IMR-90 (cell line): ENCODE measurements at places on chromosomes 16 and 17.
A peak's percentile ranks its signal among the peaks of the same experiment; 100 is the strongest.

DNA sequence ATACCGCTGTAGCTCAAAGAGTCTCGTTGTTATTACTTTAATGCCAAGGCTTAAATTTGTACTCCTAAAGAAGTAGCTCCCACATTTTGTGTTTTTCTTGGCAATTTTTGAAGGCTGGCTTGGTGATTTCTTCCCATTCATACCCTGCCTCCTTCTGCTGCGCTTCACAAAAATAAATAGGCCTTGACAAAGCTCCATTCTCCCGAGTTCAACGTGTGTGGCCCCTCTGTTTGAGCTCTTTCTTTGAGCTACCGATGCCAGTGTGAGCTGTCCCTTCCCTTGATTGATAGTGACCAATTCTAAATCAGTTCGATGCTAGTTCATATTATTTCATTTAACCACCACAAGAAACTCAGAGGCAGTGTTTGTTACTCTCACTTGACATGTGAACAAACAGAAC lies 96.8 kb downstream of the MAP2K6 start:
- DNase-seq: no peak

GRCh38 chr16:75106351-75107274 lies 10.0 kb downstream of the LDHD start:
- DNase-seq: no peak

- no peak for DNase-seq
Observed at GRCh38 chr17:42394838-42395237, 6.6 kb upstream of the STAT3 start.

DNA sequence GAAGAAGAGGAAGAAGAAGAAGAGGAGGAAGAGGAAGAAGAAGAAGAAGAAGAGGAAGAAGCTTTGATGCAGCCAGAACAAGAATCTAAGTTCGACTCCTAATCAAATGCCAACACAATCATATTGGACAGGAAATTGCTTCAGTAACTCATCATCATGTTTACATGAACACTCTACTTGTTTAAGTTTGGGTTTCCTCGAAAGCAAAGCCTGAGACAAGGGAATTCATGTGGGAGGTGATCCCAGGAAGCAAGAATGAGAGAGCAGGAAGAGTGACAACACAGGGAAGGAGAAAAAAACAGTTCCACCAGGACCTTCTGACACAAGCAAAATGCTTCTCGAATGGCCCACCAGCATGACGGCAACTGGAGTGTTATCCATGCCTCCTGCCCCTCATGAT lies 279.0 kb downstream of the PMP22 start:
- DNase-seq: peak; percentile 16

DNA sequence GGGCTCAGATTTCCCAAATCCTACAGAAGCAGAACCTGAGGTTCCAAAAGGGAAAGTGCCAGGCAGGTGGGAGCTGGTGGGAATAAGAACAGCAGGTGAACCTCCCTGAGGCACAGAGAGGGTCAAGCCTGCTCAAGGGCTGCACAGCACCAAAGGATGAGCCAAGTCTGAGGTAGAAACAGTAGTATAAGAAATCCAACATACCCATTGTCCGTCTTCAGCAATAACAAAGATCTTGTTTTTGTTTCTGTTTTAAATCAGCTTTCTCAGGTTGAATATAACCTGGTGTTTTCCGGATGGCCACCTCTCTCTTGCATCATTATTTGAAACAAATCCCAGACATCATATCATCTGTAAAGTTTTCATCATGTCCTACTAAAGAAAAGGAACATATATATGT lies 10.6 kb upstream of the CES3 start:
- no peak for DNase-seq

- DNase-seq: peak; percentile 66
Observed at GRCh38 chr17:63431939-63432804, 13.9 kb downstream of the CYB561 start.

DNA sequence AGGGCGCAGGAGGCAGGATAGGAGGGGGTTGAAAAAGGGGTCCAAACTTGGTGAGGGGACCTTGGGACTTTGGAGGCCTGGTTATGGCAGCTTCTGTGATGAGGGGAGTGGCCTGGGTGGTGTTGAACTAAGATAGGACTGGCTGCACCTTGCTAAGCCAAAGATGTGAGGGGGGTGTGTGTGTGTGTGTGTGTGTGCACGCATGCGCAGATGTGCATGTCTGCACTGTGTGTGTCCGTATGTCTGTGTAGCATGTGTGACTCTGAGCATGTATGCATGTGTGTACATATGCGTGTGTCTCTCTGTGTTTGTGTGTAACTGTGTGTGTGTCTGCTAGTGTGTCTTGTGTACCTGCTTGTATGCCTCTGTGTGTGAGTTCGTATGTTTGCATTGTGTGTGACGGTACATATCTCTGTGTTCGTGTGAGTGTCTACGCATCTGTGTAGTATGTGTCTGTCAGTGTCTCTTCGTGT lies 4.1 kb downstream of the SLC16A5 start:
- DNase-seq: no peak

DNA sequence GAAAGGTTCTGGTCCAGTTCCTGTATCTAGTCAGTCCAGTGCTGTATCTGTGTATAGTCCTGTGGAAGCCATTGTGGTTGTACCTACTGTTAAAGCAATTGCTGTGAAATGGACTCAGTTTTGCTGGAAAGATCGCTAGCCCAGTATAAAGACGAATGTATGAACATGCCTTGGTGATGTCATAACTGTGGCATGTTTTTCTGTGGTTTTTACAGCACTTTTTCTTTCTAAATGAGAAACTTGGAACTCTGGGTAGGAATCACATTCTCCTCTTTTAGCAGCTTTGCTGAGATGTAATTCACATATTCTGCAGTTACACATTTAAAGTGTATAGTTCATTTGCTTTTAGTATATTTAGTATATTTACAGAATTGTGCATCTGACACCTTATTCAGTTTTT lies 58.1 kb downstream of the MAP2K4 start:
- DNase-seq: peak; percentile 83

- DNase-seq: no peak
Observed at GRCh38 chr16:46800494-46800893, 30.5 kb downstream of the C16orf87 start.

DNA sequence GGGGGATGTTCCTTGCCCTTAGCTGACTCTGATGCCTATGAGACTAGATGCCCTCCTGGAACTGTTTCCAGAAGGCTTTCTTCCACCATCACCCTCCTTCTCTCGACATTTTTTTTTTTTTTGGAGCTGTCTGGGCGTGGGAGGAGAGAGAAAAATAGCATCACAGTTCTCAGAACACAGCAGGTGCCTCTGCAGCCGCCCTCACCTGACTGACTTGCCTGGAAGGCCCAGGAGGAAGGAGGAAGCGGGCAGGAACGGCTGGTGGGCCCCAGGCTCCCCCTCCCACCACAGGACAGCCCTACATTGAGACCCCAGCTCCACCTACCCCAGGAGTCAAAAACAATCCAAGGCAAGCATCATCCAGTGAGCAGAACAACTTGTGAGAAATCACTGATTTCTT lies 20.3 kb upstream of the CACNG5 start:
- no peak for DNase-seq

- peak; percentile 47 for DNase-seq
Observed at GRCh38 chr16:53922067-53922806, 218.3 kb downstream of the FTO start.

- no peak for DNase-seq
Observed at GRCh38 chr17:61364463-61364846, 35.2 kb upstream of the TBX2 start.

DNA sequence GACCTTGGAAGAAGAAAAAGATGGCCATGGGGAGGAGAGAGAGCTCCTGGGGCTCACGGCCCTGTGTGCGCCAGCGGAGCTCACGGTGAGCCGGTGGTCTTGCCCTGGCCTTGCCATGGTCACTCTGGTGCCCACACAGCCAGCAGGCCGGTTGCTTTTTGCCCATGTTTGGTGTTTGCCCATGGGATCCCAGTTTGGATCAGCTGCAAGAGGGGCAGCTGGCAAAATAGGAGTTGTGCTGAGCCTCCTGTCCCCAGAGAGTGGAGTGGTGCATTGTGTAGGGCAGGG lies 1.6 kb downstream of the NHERF1 start:
- no peak for DNase-seq

DNA sequence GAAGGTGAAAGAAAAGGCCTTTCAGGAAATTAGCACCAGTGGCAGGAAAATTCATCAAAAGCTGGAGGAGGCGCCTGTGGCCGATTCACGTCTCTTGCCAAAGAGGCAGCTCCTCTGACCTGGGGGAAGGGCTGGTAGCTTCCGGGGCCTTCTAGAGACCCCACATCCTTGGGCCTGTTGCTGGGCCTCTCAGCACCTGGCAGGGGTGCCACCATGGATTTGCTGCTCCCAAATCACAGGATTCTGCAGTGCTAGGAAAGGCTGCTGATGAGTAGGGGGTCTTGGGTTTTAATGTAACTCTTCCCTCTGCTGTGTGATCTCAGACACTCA lies 11.6 kb upstream of the CBFB start:
- DNase-seq: no peak

- DNase-seq: peak; percentile 13
Observed at GRCh38 chr17:55303701-55304145, 39.0 kb downstream of the HLF start.

GRCh38 chr16:27849621-27850020 lies 213.9 kb downstream of the GSG1L start:
- DNase-seq: no peak

GRCh38 chr17:7046127-7046724 lies 2.3 kb upstream of the SLC16A11 start:
- DNase-seq: no peak

DNA sequence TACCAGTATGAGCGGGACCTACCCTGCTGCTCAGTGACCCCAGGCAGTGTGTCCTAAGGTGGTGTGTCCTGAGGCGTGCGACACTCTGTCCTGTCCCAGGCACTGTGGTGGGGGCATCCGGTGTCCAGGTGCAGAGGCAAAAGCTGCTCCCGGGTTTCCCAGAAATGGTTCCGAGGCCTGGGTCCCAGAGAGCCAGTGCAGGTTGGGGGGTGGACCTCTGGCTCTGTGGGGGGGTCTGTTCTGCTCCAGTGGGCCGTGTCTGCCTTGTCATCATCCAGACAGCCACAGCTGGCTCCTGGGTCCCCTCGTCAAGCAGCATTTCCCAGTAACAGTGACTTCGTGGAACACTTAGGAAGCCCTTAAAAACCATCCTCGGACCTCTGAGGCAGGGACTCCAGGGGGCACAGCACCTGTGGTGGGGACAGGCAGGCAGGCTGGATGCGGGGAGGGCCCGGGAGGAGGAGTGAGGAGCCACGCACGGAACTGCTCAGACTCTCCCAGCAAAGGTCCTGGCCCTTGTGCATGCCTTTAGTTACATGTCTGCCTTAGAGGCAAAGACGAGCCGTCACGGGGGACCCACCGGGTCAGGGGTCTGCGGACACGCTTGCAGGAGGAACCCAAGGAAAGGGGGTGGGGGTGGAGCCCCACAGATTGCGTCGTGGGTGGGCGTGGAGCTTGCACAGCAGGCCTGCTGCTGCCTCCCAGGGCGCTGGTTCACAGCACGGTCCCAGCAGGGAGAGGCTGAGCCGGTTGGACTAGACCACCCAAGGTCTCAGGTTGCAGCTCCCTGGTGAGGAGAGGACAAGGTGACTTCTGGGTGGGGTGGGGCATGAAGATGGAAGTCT lies 5.6 kb downstream of the SLC16A3 start:
- no peak for DNase-seq

DNA sequence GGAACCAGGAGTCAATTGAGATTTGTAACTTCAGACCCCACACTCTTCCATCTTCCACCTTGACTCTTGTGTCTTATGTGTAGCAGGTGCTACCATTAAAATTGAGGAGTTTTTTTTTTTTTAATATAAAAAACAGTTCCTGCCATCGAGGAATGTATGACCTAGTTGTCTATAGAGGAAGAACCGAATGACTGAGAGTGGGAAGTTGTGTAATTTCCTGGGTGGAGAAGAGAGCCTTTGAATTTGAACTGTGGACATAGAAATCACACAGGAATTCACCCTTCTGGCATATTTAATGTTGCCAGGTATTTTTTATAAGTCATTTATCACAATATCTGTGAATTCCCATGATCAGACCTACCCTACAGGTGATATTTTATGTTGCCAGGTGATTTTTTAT lies 22.0 kb downstream of the SP2 start:
- DNase-seq: no peak

DNA sequence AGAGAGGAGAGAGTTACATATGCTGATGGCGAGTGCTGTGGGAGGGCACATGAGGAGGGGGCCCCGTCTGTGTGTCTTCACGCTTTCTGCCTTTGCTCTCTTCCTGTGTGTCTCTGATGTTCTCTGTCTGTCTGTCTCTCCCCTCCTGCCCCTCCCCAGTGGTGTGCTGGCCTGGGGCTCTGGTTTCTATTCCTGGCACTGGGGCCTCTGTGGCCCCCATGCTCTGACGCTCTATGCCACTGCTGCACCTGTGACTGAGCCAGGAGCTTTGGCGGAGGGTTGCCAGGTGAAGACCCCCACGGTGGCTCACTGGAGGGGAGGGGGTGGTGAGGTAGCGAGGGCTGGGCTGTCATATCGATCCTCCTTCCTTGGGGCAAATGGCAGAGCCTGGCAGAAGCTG lies 24.6 kb upstream of the BRD7 start:
- no peak for DNase-seq

DNA sequence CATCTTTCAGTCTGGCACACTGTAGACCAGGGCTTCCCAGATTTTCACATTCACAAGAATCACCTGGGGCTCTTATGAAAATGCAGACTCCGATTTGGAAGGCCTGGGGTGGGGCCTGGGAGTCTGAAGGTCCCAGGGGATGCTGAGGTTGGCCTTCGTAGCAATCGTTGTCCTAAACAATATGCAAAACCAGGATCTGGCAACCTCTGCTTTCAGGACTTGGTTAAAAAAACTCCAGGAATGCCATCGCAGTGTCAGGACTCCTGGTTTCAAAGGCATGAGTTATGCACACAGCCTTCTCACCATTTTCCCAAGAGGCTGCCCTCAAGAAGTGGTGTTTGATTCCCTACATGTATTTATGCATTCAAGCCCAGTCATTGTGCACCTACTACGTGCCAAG lies 6.7 kb downstream of the CLEC19A start:
- no peak for DNase-seq

DNA sequence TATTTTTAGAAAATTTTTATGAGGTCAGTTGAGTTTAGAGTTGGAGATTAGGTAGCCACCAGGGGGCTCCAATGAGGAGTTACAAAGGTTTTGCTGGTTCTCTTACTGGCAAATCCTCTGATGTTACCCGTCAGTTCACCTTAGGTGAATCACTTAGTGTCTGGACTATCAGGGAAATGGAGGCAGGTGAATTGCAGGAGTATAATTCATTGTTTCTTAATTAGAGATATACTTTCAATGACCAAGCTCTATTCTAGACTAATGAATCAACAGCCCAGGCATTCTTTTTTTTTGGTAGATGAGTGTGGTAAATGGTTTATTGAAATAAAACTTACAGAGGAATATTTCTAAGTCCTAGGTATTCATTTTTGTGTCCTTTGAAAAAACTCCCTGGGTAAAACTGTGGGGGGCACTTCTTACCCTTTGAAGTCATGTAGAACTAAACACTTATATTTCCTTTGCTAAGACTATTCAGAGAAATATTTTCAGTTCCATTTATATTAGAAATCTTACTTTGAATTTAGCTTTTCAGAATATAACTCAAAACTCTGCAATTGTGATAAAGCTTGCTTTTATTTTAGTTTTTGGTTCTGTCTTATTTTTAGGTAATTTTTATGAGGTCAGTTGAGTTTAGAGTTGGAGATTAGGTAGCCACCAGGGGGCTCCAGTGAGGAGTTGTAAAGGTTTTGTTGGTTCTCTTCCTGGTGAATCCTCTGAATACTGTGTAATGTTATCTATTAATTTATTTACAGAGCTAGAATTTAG lies 17.7 kb downstream of the PSMD11 start:
- DNase-seq: peak; percentile 52
